ENCODE measurements at places on chromosomes 12 and 14. TPM values are rescaled to one million over a fixed set of nuclear protein-coding genes. Genes with fewer than 3 reads are reported as not detected.

Gene KRT77
- not detected for polyA plus RNA-seq

Gene AQP6
- 0.45 TPM for polyA plus RNA-seq

Gene KRT73
- 0.19 TPM for polyA plus RNA-seq

DNA sequence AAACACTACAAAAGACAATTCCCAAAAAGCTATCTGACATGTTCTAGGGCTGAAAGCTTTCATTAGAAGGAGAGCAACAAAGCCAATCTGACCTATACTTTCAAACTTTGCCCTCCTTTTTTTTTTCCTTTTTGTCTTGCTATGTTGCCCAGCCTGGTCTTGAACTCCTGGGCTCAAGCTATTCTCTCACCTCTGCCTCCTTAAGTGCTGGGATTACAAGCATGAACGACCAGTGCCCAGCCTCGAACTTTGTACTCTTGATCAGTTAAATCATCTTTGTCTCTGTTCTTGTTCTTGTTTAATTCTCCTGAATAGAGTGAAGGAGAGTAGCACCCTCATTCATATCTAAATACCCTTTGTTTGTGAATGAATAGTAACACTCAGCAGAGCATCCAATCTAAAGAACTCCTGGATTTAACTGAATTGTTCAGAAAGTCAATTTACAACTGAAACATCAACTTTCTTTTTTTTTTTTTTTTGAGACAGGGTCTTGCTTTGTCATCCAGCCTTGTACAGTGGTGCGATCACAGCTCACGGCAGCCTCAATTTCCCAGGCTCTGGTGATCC, 22.1 kb downstream of the ERP29 start:
- no peak for DNase-seq

DNA sequence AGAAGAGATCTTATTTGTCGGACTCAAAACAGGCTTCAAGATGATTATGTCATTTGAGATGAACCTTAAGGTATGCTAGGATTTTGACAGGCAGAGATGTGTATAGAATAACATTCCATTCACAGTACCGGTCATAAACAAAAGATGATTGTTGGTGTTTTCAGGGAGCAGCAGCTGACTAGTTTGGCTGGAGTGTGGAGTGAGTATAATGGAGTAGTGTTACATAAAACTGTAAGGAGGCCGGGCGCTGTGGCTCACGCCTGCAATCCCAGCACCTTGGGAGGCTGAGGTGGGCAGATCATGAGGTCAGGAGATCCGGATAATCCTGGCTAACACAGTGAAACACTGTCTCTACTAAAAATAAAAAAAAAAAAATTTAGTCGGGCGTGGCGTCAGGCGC, 23.9 kb downstream of the SERPINA10 start:
- DNase-seq, result no peak

DNA sequence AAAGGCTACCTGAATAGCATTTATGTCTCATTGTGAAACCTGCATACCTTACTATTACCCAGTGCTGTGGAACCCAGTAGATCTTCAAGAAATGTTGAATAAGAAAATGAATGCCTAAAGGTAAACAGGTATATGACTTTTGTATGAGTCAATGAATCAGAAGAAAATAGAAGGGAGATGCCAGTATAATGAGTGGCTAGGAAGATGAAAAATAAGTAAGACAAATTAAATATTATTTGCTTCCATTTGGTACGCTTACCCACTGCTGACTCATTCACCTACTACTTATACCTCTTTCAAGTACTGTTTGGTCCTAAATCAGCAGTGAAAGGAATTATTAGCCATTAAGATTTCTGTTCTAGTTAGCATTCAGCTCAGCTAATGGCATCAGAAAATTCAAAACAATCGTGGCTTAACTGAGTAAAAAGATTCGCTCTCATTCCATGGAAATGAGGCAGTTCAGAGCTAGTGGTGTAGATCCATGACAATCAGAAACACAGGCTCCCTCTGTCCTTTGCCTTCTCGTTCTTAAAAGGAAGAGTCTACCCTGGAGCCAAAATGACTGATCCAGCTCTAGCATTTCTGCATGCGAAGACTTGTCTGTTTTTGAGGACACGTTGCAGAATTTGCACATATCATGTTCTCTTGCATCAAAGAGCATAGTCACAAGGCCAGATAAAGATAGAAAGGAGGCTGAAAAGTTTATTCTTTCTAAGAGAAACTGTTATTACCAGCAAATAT, 705.8 kb upstream of the USP15 start:
- DNase-seq, result no peak

DNA sequence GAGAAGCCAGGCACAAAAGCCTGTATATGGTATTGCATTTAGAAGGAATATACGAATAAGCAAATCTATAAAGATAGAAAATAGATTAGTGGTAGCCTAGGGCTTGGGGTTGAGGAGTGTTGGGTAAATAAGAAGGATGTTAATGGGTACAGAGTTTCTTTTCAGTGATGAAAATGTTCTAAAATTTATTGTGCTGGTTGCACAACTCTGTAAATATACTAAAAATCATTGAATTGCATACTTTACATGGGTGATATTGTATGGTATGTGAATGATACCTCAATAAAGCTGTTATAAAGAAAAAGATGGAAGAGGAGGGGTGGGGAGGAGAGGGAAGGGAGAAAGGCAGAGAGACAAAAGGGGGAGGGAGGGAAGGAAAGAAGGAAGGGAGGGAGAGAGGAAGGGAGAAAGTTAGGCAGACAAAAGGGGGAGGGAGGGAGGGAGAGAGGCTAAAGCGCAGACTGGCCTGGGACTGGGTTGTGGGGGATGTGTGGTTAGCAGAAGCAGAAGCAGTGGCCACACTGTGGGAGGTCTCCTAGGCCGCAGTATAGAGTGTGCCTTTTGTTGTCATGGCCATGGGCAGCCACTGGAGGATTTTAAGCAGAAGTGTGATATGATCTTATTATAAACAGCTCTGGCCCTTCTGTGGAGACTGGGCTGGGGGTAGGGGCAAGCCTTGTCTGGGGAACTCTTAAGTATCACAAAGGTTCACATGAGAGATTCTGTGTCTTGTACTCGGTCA, 73.6 kb upstream of the ELK3 start:
- DNase-seq, result peak; percentile 32

- no peak for DNase-seq
Measured at GRCh38 chr14:54312166-54312801, 84.5 kb upstream of the CDKN3 start.

DNA sequence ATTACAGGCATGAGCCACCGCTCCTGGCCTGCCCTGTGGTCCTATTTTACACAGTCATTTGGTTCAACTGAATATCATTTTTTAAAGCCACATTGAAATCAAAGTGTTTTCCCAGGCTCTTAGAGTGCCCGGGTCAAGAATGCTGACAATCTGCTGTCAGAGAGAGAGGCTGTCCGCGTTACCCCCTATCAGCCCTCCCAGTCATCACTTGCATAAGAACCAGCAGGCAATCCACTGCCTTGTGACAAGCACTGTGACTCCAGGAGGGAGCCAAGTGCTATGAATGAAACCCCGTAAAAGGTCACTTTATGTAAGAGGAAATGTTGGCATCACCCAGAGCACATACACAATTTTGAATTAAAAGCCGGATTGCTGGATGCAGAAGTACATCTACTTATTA, 13.5 kb downstream of the PHLDA1 start:
- no peak for DNase-seq

DNA sequence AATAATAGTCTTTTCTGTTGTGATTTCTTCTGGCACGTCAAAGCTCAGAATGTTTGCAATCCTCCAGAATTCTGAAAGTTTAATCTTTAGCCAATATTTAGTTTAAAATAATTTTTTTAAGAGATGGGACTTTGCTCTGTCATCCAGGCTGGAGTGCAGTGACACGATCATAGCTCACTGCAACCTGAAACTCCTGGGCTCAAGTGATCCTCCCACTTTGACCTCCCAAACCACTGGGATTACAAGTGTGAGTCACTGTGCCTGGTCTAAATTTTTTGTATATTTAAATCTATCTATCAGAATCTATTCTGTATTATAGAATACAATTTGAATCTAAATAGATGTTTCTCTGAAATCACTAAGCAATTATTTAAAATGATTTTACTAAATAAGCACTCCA, 572.7 kb downstream of the VRK1 start:
- DNase-seq, result no peak

DNA sequence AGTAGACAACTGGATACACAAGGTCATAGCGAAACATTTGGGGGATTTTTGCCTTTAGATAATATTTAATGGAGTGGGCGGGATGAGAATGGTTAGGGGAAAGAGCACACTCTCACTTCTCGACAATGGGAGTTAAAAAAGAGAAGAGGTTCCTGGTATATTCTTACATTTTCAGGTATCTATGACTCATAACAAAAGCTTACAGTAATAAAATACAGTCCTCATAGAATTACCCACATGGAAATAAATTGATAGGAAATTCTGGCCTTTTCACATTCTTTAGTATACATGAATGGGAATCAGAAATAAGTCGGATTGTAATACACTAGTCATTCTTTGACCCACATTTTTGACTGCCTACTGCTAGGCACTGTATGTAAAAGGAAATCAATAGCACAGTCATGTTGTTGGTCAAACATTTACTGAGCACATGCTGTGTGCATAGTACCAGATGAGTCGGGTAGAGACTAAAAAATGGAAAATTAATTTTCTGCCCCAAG, 8.2 kb upstream of the CRADD start:
- DNase-seq, result no peak

Data from right lung (tissue), 10 donors.